ENCODE measurements at places on chromosomes 6 and 20. TPM values are rescaled to one million over a fixed set of nuclear protein-coding genes. Genes with fewer than 3 reads are reported as not detected.

Gene TP53INP2
- total RNA-seq = 3.4 TPM

Gene SMLR1
- total RNA-seq = not detected

Gene FBXL4
- total RNA-seq = 8.2 TPM

Gene BPIFB1
- not detected for total RNA-seq

Gene CALHM6
- total RNA-seq = 0.32 TPM

Gene FAM184A
- total RNA-seq = 0.26 TPM

Gene TCF15
- 0.07 TPM for total RNA-seq

Gene MACROD2
- 0.95 TPM for total RNA-seq

Gene DDRGK1
- 25.9 TPM for total RNA-seq

Gene PLG
- total RNA-seq = not detected

Gene MYMX
- total RNA-seq = 0.13 TPM

Gene SOBP
- total RNA-seq = 2.6 TPM

Gene RHAG
- total RNA-seq = not detected

Gene SOX18
- total RNA-seq = 27.3 TPM

Gene DACT2
- not detected for total RNA-seq

Gene OGFR
- 40.9 TPM for total RNA-seq

Gene CCN6
- not detected for total RNA-seq

Gene PBOV1
- total RNA-seq = not detected

Gene C4B
- total RNA-seq = 1.0 TPM

Gene CYP24A1
- total RNA-seq = not detected

Gene GSS
- 59.8 TPM for total RNA-seq

Gene OXT
- total RNA-seq = not detected

Gene POPDC3
- 2.4 TPM for total RNA-seq

Gene DCDC2
- not detected for total RNA-seq

Gene FBXO9
- 17.7 TPM for total RNA-seq

Gene PIGU
- 6.3 TPM for total RNA-seq

Gene RAMACL
- total RNA-seq = 2.4 TPM

Gene TRAPPC3L
- 0.04 TPM for total RNA-seq

Gene NKX2-4
- not detected for total RNA-seq

Gene GHRH
- total RNA-seq = not detected

Gene OR12D3
- not detected for total RNA-seq

Gene PCED1A
- 10.9 TPM for total RNA-seq

Gene MYBL2
- total RNA-seq = 41.9 TPM

Gene ID1
- total RNA-seq = 213 TPM

Gene BTN1A1
- total RNA-seq = not detected

Gene MEI4
- not detected for total RNA-seq

Gene KHDRBS2
- not detected for total RNA-seq

Gene ENPP5
- not detected for total RNA-seq

Gene FAM209B
- total RNA-seq = not detected

Gene MAS1
- not detected for total RNA-seq

Gene HSPA1B
- 575 TPM for total RNA-seq

Gene HLA-DOB
- 0.49 TPM for total RNA-seq

Gene TMX4
- total RNA-seq = 20.1 TPM

Gene CASS4
- 0.07 TPM for total RNA-seq

Gene COL21A1
- total RNA-seq = 0.13 TPM

Gene PIM1
- 3.6 TPM for total RNA-seq

Gene KATNA1
- 27.2 TPM for total RNA-seq

Gene SLC52A3
- not detected for total RNA-seq

Gene FABP7
- not detected for total RNA-seq

Gene ZSCAN23
- total RNA-seq = 0.07 TPM

Gene HIVEP1
- 11.0 TPM for total RNA-seq

Gene RCAN2
- total RNA-seq = not detected

Data from pulmonary artery endothelial cell (primary cell).